CD4-positive, alpha-beta T cell (primary cell): ENCODE measurements at places on chromosomes 4 and X. TPM values are rescaled to one million over a fixed set of nuclear protein-coding genes. Genes with fewer than 3 reads are reported as not detected.

DNA sequence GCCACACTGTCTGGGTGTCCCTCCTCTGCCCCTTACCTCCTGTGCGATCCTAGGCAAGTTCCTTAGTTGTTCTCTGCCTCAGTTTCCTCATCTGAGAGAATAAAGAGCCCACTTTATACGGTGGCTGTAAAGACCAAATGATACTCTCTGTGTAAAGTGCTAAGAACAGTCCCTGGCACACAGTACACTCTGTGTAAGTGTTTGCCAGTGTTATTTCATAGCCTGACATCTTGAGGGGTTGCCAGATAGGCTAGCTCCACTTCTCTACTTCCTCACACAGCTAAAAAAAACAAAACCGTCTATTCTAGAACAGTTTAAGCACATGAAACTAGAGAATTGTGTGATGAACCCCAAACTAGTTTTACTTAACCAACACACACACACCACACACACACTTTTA is 17.1 kb downstream of the SPON2 start:
- no peaks in the 10 kb centered on the region for H3K36me3 ChIP-seq
- no peak for DNase-seq
- H3K4me1 ChIP-seq = no peaks in the 10 kb centered on the region
- H3K27me3 ChIP-seq = no peaks in the 10 kb centered on the region
- H3K4me3 ChIP-seq = no peak overlapping the region

Gene FAM241A
- 1.1 TPM for total RNA-seq

DNA sequence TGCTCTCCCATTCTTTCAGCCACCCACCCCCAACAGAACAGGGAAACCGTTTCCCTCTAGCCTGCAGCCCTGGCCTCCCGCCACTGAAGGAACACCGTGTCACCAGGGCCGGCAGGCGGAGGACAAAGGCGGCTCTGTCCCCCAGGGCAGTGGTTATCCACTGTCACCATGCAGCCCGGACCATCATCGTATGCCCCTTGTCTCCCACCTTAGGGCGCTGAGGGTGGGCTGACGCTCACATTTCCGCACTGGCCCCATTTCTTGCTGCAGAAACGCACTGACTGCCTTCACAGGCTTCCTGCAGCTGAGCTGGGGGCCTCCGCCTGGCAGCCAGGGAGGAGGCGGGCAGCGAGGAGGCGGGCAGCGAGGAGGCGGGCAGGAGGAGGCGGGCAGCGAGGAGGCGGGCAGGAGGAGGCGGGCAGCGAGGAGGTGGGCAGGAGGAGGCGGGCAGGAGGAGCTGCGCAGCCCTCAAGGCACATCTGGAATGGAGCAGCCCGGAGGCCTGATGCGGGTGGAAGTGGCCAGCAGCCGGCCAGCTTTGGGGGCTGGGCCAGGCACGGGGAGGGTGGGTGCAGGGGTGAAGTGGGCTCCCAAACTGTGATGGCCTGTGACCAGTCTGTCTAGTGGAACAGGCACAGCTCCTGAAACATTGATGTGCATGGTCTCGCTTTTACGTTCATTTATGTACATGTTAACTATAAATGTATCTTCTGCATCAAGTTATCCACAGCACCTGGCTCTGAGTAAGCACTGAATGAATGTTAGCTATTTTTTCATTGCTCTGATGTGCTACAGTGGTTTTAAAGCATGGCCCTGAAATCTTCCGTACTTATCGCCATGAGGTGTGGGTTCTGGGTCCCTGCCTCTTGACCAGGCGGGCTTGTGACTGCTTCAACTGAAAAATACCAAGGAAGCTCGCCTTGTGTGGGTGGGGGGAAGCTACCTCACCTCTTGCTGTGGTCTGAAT is 20.6 kb upstream of the KIAA0232 start:
- H3K4me3 ChIP-seq = no peak overlapping the region
- no peak overlapping the region for H3K27ac ChIP-seq
- no peaks in the 10 kb centered on the region for H3K36me3 ChIP-seq
- no peaks in the 10 kb centered on the region for H3K27me3 ChIP-seq
- DNase-seq = no peak

DNA sequence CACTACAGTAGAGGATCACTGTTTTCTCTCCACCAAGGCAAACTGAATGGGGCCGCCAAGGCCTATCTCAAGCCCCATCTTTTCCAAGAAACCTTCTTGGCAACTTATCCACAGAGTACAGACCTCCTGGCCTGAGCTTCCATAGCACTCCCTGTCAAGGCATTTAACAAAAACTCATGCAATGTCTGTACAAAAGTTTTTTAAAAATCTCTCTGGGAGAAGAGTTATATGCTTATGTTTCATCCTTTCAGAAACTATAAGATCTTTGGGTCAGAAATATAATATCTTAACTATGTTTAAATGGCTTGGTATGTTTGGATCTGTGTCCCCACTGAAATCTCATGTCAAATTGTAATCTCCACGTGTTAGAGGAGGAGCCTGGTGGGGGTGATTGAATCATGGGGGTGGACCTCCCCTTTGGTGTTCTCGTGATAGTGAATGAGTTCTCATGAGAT is 13.6 kb downstream of the ADAMTS3 start:
- no peaks in the 10 kb centered on the region for H3K4me1 ChIP-seq
- H3K27me3 ChIP-seq = peaks cover 5% of the 10 kb centered on the region
- H3K27ac ChIP-seq = no peak overlapping the region
- no peaks in the 10 kb centered on the region for H3K36me3 ChIP-seq
- H3K4me3 ChIP-seq = no peak overlapping the region
